A549 treated with Mapracorat at 1 μM for 4 hours (cell line): ENCODE measurements at places on chromosomes 7 and 10. TPM values are rescaled to one million over a fixed set of nuclear protein-coding genes. Genes with fewer than 3 reads are reported as not detected.

SPDYE2 gene
- not detected in 5 replicates for total RNA-seq

SLC26A4 gene
- 0.05 to 0.11 TPM (median 0.10 TPM) in 3 of 5 replicates, not detected in the others for total RNA-seq

CACUL1 gene
- 10.5 to 13.7 TPM (median 11.7 TPM) in 5 replicates for total RNA-seq

TIMM23B gene
- total RNA-seq: 15.3 to 22.7 TPM (median 18.9 TPM) in 5 replicates

PYROXD2 gene
- 3.5 to 4.8 TPM (median 4.8 TPM) in 5 replicates for total RNA-seq

FAM25A gene
- total RNA-seq: not detected in 5 replicates

CYP2C19 gene
- total RNA-seq: 0.12 TPM in 1 of 5 replicates, not detected in the others

HMX3 gene
- total RNA-seq: not detected in 5 replicates

GPRIN2 gene
- 25.5 to 44.5 TPM (median 40.5 TPM) in 5 replicates for total RNA-seq

CYP26C1 gene
- total RNA-seq: 0.07 TPM in 1 of 5 replicates, not detected in the others

FKBP6 gene
- not detected in 5 replicates for total RNA-seq

ASB10 gene
- total RNA-seq: not detected in 5 replicates

CH25H gene
- 0.12 to 0.36 TPM (median 0.32 TPM) in 5 replicates for total RNA-seq

GPR26 gene
- total RNA-seq: not detected in 5 replicates

METTL27 gene
- total RNA-seq: 6.3 to 12.0 TPM (median 10.8 TPM) in 5 replicates

BHLHA15 gene
- total RNA-seq: 0.21 to 0.71 TPM (median 0.43 TPM) in 5 replicates

MMP21 gene
- 0.08 to 0.11 TPM in 2 of 5 replicates, not detected in the others for total RNA-seq

TET1 gene
- total RNA-seq: 0.41 to 0.65 TPM (median 0.56 TPM) in 5 replicates

AKR1C8 gene
- 0.14 to 0.27 TPM in 2 of 5 replicates, not detected in the others for total RNA-seq

UPK3B gene
- 10.7 to 19.4 TPM (median 17.7 TPM) in 5 replicates for total RNA-seq

CRHR2 gene
- total RNA-seq: 0.05 to 0.08 TPM (median 0.05 TPM) in 4 of 5 replicates, not detected in the other

NRP1 gene
- total RNA-seq: 57.5 to 79.9 TPM (median 67.9 TPM) in 5 replicates

SPDYE16 gene
- not detected in 5 replicates for total RNA-seq

TMEM213 gene
- total RNA-seq: not detected in 5 replicates

CPA1 gene
- total RNA-seq: not detected in 5 replicates

CRTAC1 gene
- 0.74 to 1.4 TPM (median 1.1 TPM) in 5 replicates for total RNA-seq

SLC18A3 gene
- not detected in 5 replicates for total RNA-seq
